Epithelial cell of proximal tubule (primary cell): ENCODE measurements at places on chromosomes 12 and 14. TPM values are rescaled to one million over a fixed set of nuclear protein-coding genes. Genes with fewer than 3 reads are reported as not detected.

- no peak for DNase-seq
Observed at GRCh38 chr12:127592245-127592644, 674.7 kb upstream of the TMEM132C start.

GRCh38 chr14:23316300-23316699 is 5.0 kb upstream of the PABPN1 start:
- no peak for DNase-seq

Gene FAM234B
- 3.8 and 6.4 TPM in 2 replicates for total RNA-seq

Gene OR2AP1
- not detected in 2 replicates for total RNA-seq

Gene A2M
- total RNA-seq: 0.17 and 0.29 TPM in 2 replicates

DNA sequence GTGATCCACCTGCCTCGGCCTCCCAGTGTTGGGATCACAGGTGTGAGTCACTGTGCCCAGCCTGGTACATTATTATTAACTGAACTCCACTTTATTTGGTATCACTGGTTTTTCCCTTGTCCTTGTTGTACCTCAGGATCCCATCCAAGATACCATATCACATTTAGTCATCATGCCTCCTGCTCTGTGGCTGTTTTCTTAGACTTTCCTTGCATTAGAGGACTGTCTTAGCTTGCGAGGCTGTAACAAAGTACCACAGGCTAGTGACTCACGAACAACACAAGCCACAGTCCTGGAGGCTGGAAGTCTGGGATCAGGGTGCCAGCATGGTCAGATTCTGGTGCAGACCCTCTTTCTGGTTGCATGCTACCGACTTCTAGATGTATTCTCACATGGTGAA is 12.2 kb downstream of the KLC1 start:
- DNase-seq: no peak

DNA sequence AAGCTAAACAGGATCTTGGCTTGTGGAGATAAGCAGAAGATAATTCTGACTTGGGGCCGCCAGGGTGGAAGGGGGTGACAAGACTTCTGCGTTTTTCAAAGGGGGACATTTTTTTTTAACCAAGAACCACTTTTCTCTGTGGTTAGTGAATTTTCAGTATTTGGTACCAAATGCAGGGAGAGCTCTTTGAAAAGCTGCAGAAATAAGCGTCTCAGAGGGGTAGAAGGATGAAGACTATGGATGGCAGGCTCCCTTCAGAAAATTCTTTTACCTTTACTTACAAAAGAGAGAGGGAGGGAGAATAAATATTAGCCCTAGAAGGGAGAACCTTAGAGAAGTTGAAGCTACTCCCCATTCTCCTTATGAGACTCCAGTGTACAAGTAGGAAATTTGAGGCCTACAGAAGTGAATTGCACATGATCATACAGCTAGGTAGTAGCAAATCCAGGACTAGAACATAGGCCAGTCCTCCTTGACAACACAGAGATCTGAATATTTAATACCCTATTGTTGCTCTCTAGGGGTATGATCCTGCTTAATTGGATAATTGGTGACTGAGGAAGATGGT is 840 bp downstream of the MRPL52 start:
- DNase-seq: no peak

GRCh38 chr14:53900499-53900898 is 56.1 kb downstream of the BMP4 start:
- DNase-seq: no peak

DNA sequence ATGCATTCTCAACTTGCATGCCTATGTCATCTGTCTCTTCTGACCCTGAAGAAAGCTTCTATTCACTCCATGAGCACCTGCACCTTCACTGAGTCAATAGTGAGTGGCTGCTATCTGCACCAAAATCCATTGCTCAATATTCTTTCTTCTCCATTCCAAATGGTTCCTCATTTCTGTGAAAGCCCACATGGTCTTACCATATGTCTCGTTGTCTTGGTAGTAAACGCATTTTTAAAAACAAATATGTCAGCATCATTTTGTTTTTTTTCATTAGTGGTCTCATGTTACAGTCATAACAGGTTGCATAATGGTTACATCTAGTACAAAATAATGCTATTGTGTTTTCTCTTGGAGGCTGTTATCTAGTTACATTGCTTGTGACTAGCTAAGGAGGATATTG is 106.9 kb upstream of the CPM start:
- DNase-seq: no peak

- DNase-seq: no peak
Observed at GRCh38 chr14:81594012-81594411, 60.4 kb upstream of the SEL1L start.

- DNase-seq: no peak
Observed at GRCh38 chr12:102964872-102965271, 7.4 kb downstream of the ASCL1 start.

DNA sequence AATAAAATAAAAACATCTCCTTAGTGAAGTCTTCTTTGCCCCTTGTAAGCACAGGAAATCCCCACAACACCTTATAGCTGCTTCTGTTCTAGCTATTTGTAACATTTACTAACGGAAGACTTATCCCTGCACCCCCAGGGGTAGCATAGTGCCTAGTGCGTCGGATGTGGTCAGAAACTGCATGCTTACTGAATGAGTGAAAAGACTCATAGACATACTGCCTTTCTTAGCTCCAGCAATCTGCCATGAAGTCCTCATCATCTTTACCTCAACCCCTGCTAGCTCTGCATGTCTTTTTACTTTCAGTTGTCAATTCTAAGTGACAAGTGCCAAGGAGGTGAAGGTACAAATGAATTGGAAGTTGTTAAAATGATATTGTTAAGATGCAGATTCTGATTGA is 12.9 kb downstream of the RIOX1 start:
- no peak for DNase-seq

DNA sequence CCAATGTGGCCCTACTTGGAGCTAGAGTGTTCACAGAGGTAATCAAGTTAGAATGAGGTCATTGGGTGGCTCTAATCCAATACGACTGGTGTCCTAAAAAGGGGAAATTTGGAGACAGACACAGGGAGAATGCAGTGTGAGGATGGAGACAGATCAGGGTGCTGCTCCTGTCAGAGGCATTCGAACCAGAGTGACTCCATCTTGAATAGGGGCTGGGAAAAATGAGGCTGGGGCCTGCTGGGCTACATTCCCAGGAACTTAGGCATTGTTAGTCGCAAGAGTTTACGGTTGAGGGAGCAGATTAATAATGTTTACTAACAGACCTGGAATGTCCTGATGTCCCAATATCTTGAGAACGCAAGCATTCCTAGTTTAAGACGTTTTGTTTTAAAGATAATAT is 20.2 kb downstream of the TNFAIP2 start:
- no peak for DNase-seq

DNA sequence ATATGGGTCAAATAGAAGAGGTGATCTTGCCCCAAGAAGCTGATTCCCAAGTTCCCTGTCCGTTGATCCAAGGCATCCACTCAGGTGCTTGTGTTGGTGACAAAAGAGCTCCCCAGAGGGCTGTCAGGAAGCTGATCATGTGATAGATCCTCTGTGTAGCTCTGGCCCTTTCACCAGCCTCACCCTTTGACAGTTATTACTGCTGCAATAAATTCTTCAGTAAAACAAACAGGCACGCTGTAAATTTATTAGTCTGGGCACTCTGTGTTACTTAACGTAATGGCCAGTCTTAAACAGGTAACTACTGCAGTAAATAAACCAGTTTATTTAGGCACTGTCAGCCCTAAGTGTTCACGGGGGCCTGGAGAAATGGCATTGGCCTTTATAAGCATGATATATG is 473.9 kb downstream of the BCL11B start:
- DNase-seq: no peak

DNA sequence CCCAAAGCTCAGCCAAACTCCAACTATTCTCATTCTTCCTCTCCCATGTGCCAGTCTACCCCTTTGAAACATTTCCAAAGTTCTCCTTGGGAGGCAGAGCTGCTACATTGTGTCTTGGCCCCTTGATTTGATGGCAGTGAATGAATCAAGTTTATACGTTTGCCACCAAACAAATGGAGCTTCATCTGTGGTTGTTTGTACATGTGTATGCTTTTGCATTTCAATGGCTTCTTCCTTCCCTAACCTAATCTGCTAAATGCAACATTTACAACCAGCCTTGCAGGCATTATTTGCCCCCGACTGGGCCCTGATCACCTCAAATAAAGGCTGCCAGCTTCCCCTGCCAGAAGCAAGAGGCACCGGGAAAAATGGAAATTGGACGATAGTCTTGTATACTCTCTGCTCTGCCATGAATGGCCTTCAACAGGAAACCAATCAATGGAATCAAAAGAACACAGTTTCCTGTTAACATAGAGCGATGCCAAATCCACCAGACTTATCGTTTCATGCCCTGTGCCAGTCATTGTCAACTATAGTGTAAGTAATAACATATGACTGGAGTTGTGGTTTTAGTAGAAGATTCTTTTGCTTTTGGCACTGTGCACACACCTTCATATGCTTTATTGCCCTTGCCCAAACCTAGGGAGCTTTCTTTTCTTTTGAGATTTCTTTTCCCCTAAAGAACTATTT is 97.8 kb downstream of the TMEM30B start:
- DNase-seq: no peak

Gene ANKRD9
- total RNA-seq: 49.6 and 137 TPM in 2 replicates

Gene FGF23
- total RNA-seq: not detected in 2 replicates

Gene RAD9B
- total RNA-seq: 0.22 TPM in 1 of 2 replicates, not detected in the other

Gene CISTR
- not detected in 2 replicates for total RNA-seq

DNA sequence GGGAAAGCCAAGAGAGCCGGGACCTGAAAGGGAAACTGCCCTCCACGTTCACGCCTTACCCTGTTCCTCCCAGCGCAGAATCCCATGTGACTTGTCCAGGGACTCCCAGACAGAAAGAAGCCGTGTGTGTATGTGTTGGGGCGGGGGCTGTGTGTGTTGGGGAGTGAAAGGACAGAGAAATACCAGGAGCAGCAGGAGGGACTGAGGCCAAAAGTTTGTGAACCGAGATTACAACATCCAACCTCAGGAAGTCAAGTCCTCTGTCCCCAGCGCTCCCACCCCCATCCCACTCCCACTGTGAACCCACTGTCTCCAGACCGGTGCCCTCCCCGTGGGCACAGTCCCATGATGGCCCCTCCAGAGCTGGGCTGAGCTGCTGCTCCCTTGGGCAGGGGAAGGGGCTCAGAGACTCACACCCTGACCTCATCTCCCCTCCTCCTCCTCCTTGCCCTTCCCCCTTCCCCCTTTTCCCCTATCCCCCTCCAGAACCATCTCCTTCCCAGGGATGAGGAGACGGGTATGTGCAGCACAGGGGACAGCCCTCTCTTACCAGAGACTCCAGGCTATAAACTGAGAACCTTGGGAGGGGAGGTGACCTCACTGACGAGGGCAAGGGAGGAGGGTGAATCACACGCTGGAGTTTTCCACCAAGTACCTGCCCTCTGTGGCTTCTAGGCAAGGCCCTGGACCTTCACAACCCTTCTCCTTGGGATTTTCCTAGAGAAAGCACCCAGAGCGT is at the start of gene SLC6A12:
Gene SLC6A12, minus strand, starts transcription at position 155 of the 739 bp plus-strand sequence. CDS start 4,171 bp downstream, outside the sequence.
- no peak for DNase-seq

Gene HOXC9
- 9.9 and 11.0 TPM in 2 replicates for total RNA-seq

Gene TRHDE
- 25.9 and 26.9 TPM in 2 replicates for total RNA-seq

GRCh38 chr14:23632461-23633159 is 3.6 kb upstream of the DHRS2 start:
- no peak for DNase-seq

DNA sequence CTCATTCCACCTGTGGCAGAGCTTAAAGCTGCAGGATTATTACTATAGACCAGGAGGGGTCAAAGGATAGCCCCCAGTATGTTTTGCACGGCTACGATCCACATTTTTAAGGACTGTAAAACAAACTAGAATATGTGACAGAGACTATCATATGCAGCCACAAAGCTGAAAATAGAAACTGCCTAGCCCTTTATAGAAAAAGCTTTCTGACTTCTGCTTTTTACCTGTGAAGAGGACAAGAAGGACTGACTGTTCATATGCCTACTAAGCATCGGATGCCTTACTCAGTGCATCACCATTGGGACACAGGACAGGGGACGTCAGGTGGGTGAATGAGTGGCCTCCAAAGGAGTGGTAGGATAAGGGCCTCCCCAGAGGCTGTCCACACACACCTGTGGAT is 29.8 kb downstream of the SPTB start:
- no peak for DNase-seq

Gene GUCY2C
- total RNA-seq: not detected in 2 replicates

GRCh38 chr14:61342486-61342885 is 21.1 kb downstream of the PRKCH start:
- DNase-seq: no peak

Gene SLC5A8
- not detected in 2 replicates for total RNA-seq

Gene HOXC6
- total RNA-seq: 2.7 and 3.2 TPM in 2 replicates

GRCh38 chr14:85175556-85175955 is 354.4 kb upstream of the FLRT2 start:
- DNase-seq: no peak

DNA sequence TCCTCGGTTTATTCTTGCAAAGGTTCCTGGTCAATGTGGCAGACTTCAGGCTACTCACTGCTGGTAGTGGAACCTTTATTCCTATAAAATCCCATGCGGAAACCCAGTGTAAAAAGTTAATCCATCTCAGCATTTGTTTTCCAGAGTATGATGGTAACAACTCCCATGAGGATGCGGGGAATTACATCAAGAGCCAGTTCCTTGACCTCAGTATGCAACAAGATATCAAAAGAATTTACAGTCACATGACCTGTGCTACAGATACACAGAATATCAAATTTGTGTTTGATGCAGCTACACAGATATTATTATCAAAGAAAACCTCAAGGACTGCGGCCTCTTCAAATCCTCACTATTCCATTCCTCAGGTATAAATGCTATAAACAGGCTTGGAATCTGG is 19.3 kb downstream of the CPM start:
- no peak for DNase-seq

Gene GRIP1
- 1.5 and 3.0 TPM in 2 replicates for total RNA-seq

DNA sequence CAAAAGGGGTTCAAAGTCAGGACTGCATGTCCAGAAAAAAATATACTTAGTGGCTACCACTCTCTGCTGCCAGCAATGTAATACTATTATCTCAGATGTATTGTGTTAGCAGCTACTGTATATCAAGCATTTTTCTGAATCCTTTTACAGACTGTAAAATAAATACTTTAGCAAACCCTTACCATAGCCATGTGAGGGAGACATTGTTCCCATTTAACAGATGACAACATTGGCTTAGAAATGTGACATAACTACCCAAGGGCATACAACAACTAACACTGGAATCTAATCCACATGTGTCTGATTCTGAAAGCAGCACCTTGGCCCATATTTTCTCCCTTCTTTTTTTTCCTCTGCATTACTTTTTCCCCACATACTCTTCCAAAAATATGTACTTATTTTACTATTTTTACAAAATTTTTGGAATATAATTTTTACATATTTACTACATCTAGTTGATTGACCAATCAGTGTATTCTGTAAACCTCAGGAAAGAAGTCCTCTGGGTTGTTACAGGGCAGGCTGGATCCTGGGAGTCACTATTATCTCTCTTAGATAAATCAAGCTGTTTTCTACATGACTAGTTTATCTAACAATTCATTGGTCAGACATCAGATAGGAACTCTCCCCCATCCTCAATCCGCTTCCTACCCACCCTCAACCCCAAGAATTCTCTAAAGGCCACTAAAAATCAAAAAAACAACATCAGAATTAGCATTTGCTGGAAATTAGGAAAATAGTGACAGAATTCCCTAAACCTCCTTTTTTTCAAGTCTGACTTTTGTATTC is 154.1 kb downstream of the BTG1 start:
- no peak for DNase-seq
